Fibroblast of lung (primary cell): ENCODE measurements at places on chromosomes 7 and 10.

GRCh38 chr10:1190791-1191490 lies 134.8 kb downstream of the WDR37 start:
- DNase-seq: no peak

GRCh38 chr7:25565949-25566348 lies 337.7 kb upstream of the NPVF start:
- peak; percentile 42 for DNase-seq

- no peak for DNase-seq
Measured at GRCh38 chr7:33201821-33202220, 72.5 kb downstream of the BBS9 start.

GRCh38 chr10:33067481-33067880 lies 109.5 kb upstream of the ITGB1 start:
- DNase-seq: peak; percentile 45

DNA sequence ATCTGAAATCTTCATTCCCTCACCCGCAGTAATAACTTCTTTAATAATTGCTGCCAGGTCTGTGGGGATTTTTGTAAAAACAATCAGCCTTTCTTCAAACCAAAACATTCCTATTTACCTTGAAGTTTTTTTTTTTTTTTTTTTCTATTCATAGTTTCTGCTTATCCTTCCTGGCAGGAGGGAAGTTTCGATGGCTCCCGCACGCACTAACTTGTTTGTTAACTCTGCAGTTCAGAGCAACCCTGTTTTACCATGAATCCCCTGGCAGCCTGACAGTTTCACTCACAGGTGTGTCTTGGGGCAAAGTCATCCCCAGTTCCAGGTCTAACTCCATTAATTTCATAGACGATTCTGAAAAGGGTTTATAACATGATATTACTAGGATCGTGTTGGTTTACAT lies 149.3 kb downstream of the KLF6 start:
- no peak for DNase-seq

- no peak for DNase-seq
Measured at GRCh38 chr7:87223666-87224065, 4.1 kb upstream of the TMEM243 start.

GRCh38 chr10:1128649-1129048 lies 72.5 kb downstream of the WDR37 start:
- DNase-seq: no peak

GRCh38 chr10:89738551-89739209 lies 37.3 kb downstream of the KIF20B start:
- DNase-seq: no peak

DNA sequence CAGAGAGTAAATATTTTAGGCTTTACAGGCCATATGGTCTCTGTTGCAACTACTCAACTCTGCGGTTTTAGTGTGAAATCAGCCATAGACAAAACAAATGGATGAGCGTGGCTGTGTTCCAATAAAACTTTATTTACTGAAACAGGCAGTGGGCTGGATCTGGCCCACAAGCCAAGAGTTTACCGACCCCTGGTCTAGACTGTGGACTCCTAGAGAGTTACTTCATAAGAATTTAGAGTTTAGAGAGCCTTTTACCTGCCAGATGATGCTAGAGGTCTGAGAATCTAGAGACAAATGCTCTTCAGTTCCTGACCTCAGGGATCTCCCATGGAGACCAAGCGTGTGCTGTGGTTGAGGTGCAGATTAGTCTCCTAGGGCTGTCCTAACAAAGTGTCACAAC lies 174.8 kb downstream of the PTEN start:
- DNase-seq: peak; percentile 94

DNA sequence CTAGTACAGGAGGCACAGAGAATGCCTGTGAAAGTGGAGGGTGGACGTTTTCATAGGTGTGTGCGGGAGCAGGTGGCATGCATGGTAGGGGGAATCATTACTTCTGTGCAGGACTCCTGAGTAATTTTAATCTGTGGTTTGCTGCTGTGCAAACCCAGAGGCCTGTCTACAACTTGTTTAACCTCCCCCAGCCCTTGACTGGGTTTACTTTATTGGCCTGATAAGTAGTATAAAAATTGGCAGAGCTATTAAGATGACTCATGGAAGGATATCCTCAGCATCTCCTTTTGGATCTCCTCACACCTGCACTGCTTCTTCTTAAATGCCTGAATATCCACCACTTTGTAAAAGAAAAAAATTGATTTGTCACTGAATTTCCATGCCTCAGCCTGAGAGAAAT lies 104.8 kb downstream of the AUTS2 start:
- DNase-seq: peak; percentile 75
